T-cell (primary cell): ENCODE measurements at places on chromosomes 3 and 15. TPM values are rescaled to one million over a fixed set of nuclear protein-coding genes. Genes with fewer than 3 reads are reported as not detected.

SHC4 gene
- total RNA-seq = 0.23 TPM

KLHL6 gene
- 54.7 TPM for total RNA-seq

SPESP1 gene
- total RNA-seq = not detected

RGMA gene
- 0.44 TPM for total RNA-seq

RHOV gene
- total RNA-seq = not detected

CCR5 gene
- 14.6 TPM for total RNA-seq

IP6K1 gene
- total RNA-seq = 62.2 TPM

SPINK8 gene
- not detected for total RNA-seq

TRIM71 gene
- 0.05 TPM for total RNA-seq

OXSM gene
- 9.0 TPM for total RNA-seq

CSPG4 gene
- total RNA-seq = not detected

KCNAB1 gene
- total RNA-seq = not detected

CCR9 gene
- 2.1 TPM for total RNA-seq

ALPK3 gene
- total RNA-seq = 0.22 TPM

GPR27 gene
- 1.3 TPM for total RNA-seq

GOLGA8J gene
- total RNA-seq = not detected

TF gene
- total RNA-seq = 1.5 TPM

FETUB gene
- not detected for total RNA-seq

ZPLD1 gene
- total RNA-seq = not detected

FAM174B gene
- 12.3 TPM for total RNA-seq

OXTR gene
- 0.10 TPM for total RNA-seq

CHRFAM7A gene
- 0.92 TPM for total RNA-seq

CALML4 gene
- 5.4 TPM for total RNA-seq

CEP97 gene
- 9.9 TPM for total RNA-seq

SPINT1 gene
- 3.7 TPM for total RNA-seq

SH3GL3 gene
- not detected for total RNA-seq

PPM1M gene
- total RNA-seq = 76.0 TPM

RAB6B gene
- total RNA-seq = 1.2 TPM

GATA2 gene
- 0.98 TPM for total RNA-seq

IQCH gene
- total RNA-seq = 1.9 TPM

ILDR1 gene
- total RNA-seq = not detected

FBXO40 gene
- total RNA-seq = not detected

ADAMTS9 gene
- 0.10 TPM for total RNA-seq

GOLGA6L7 gene
- not detected for total RNA-seq

RTP1 gene
- total RNA-seq = not detected

DMXL2 gene
- 3.2 TPM for total RNA-seq

C2CD4B gene
- not detected for total RNA-seq

ACAN gene
- not detected for total RNA-seq

CATSPER2 gene
- 10.1 TPM for total RNA-seq

AMOTL2 gene
- total RNA-seq = 0.96 TPM

FOXL2 gene
- total RNA-seq = not detected

ZNF385D gene
- total RNA-seq = 0.35 TPM

SERINC4 gene
- total RNA-seq = not detected

LXN gene
- 2.5 TPM for total RNA-seq

ARPIN gene
- total RNA-seq = 0.06 TPM

NUP210 gene
- 117 TPM for total RNA-seq

LINGO1 gene
- total RNA-seq = 0.19 TPM

TCAIM gene
- 16.5 TPM for total RNA-seq

BHLHE40 gene
- total RNA-seq = 54.1 TPM
